Hematopoietic multipotent progenitor cell treated with erythropoietin and hydrocortisone succinate and interleukin-3 and kit ligand, for 6 days (in vitro differentiated cells): ENCODE measurements at places on chromosomes 1 and 21.

GRCh38 chr1:161440312-161440894 lies 64.9 kb upstream of the FCGR2A start:
- peak; percentile 81 for DNase-seq

DNA sequence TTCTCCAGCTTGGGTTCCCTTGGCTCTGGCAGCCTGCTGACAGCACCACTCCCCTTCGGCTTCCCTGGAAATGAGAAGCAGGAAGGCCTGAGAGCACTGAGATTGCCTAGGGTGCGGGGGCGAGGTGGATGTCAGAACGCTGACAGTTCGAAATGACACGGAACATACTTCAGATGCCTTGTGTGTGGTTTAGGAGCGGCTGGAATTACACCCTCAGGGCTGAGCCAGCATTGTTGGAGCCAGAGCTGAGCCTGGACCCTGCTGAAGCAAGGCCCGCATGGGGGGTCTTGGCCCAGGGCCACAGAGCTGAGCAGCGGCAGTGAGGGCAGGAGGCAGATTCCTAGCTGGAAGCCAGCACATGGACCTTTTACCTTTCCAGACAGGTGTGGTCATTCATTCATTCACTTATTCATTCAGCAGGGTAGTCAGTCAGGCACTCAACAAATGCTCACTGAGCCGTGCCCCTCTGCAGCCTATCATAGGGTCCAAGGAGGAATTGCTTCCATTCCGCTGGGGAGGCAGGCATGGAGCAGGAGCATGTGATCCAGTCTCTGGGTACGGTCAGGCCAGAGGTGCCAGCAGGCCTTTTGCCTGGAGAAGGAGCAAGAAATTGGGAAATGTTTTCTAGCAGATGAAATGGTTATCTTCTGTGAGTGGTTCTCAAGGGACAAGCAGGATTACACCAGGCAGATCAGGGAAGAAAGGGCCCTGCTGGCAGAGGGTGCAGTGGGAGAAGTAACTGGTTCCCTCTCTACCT lies 6.6 kb upstream of the FOXE3 start:
- DNase-seq = no peak

DNA sequence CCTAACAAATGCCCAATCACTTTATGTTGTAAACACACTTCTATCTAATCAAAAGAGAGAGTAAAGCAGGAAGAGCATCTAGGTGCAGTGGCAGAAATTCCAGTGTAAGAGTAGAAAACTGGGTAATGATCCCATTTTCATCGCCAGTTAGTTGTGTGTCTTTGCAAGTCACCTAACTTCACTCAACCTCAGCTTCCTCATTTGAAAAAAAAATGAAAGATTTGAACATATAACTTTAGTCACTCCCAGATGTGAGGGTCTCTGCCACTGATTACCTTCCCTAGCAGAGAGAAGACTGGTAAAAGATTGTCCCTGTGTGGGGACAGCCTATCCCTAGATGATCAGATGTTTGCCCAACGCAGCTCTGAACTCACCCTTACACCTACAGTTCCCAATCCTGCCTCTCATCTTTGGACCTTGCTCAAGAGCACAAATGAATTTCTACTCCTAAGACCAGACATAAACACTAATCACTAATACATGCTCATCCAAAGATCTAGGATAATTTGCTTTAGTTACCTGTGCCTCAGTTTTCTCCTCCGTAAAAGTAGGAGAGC lies 25.2 kb upstream of the DUSP23 start:
- no peak for DNase-seq

DNA sequence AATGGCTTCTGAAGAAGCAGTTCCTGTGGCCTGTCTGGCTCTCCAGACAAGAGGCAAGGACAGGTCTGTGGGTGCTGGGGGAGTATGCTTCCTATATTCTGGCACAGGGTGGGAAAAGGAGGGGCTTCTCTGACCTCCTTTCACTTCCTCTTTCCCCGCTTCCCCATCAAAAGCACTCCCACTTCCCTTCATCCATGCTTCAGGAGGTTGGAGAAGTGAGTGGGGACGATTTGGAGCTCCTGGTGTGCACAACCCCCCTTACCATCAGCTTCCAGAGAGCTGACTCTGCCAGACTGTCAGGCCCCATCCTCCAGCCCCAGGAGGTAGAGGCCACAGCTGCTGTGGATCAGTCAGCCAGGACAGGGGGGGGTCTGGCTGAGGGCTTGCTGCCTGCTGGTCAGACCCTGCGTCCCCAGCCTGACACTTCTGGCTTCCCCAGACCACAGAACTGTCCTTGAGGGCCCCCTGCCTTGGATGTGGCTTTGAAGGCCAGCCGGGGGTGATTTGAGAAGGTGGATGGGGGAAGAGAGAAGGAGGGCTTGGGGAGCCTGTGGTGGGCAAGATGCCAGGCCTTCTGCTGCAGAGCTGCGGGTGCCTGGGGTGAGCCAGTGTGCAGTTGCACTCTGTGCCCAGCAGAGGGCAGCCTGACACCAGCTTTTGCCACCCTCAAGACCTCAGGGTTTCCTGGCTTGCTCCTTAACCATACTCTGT lies 21.5 kb upstream of the TMEM222 start:
- DNase-seq = peak; percentile 89

DNA sequence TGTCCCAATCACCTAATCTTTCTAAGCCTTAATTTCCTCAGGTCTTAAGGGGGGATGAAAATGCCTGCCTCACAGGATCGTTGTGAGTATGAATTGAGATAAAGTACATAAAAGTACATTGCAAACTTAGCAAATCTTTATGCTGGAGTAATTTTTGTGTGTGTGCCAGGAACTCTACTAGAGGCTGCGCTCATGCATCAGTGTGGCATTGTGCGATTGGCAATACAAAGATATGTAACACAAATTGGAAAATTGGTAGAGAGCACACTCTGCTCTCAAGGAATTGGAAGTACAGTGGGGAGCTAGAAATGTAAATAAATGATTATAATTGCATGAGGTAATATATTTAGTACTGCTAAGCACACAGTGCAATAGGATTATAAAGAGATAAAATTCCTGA lies 398.3 kb downstream of the DUSP10 start:
- DNase-seq = no peak

DNA sequence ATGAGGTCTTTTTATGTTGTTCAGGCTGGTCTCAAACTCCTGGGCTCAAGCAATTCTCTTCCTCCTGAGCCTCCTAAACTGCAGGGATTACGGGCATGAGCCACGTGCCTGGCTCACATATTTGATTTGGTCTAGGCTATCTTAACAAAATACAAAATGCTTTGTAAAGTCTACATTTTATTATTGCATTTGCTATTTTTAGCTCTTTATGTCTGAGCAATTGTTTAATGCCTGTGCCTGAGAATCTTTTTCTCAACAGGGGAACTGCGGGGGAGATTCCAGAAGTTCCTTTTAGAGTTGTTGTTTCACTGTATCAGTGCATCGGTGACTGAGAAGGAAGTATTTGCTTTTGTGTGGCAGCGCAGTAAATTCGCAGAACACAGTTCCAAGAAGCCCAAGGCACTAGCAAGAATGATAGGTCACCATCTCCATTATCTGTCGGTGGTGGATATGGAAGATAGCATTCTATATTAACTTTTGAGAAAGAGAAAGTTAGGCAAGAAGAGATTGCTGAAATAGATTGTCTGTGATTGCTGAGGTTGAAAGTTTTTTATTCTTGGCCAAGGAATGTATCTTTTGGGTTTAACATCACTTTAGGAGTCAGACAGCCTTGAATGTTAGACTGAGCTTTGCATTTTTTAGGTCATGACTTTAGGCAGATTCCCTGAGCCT lies 167.3 kb downstream of the PDE4B start:
- DNase-seq = peak; percentile 26
